Fibroblast of upper back skin (primary cell): ENCODE measurements at places on chromosomes 1 and 21.

- peak; percentile 73 for DNase-seq
Observed at GRCh38 chr1:21490774-21491487, 18.3 kb upstream of the ALPL start.

DNA sequence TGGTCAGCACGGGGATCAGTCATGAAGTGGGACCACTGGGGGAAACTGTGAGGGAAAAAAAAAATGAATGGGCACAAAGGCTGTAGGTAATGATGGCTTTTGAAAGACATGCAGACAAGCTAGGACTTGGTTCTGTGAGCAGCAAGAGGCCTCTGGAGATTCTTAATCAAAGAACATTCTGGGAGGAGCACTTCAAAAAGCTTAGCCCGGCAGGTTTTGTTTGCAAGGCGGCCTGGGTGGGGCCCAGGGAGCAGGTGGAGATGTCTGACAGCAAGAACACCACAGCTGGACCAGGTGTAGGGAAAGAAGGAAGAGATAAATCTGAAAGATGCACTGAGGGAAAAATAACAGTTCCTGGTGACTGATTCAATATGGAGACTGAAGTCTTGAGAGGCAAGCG lies 6.0 kb downstream of the TEX35 start:
- DNase-seq: no peak

GRCh38 chr21:34728479-34728878 lies 59.7 kb downstream of the CLIC6 start:
- DNase-seq: no peak

- no peak for DNase-seq
Observed at GRCh38 chr1:73701826-73702225, 496.1 kb downstream of the LRRIQ3 start.

DNA sequence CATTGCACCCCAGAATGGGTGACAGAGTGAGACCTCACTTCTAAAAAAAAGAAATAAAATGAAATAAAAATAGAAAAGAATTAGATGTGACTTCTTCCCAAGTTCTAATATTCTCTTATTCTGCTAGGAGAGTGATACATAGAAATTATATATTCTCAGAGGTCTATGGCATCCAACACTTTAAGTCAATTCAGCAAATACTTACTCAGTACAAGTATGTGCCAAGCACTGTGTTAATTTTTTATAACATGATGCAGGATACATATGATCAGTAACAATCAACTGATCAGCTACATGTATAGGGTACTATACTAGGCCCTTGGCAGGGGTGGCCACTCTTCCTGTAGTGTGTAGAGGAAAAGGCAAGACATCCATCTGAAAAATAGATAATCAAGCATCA lies 13.0 kb upstream of the JAK1 start:
- DNase-seq: no peak

GRCh38 chr1:91555821-91556531 lies 55.3 kb downstream of the CDC7 start:
- peak; percentile 77 for DNase-seq

DNA sequence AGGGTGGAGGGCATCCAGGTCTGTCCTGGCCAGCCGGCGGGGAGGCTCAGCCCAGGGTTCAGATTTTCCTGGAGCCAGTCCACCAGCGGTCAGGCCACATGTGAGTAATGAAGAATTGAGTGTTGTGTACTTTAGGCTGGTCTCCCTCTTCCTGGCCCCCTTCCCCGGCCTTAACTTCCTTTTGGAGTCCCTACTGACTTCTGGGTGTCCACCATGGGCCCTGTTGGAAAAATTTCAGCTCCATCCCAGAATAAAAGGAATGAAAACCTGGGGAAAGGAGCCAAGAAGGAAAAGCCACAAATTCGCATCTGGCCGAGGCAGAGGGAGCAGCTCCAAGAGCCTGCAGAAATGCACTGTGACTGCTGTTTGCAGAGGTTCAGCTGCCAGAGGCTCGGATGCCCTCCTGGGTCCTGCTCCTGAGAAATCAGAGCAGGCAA lies 35.5 kb upstream of the HHAT start:
- DNase-seq: peak; percentile 97

- no peak for DNase-seq
Observed at GRCh38 chr1:229778794-229779193, 152.7 kb downstream of the URB2 start.

GRCh38 chr1:80036690-80037432 lies 1030.3 kb upstream of the ADGRL4 start:
- no peak for DNase-seq

DNA sequence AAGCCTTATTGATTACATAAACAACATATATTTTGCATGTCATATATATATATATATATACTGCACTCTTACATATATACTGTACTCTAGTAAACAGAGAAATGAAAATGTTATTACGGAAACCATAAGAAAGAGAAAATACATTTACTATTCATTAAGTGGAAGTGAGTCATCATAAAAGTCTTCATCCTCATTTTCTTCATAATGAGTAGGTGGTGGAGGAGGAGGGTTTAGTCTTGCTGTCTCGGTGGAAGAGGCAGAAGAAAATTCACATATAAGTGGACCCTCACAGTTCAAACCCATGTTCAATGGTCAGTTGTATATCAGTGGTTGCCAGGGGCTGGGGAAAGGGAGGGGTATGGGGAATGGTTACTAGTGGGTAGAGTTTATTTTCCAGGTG lies 8.0 kb upstream of the IFNLR1 start:
- no peak for DNase-seq

GRCh38 chr1:234611225-234611846 lies 1.4 kb upstream of the IRF2BP2 start:
- peak; percentile 92 for DNase-seq

- DNase-seq: no peak
Observed at GRCh38 chr1:29256394-29256793, 20.1 kb downstream of the PTPRU start.

GRCh38 chr1:36154765-36155407 lies 1.1 kb upstream of the MAP7D1 start:
- no peak for DNase-seq
